Epithelial cell of alveolus of lung (primary cell): ENCODE measurements at places on chromosomes 3 and 15. TPM values are rescaled to one million over a fixed set of nuclear protein-coding genes. Genes with fewer than 3 reads are reported as not detected.

ZNF860 gene
- total RNA-seq, result 0.52 and 1.5 TPM in 2 replicates

TOPBP1 gene
- total RNA-seq, result 18.1 and 32.3 TPM in 2 replicates

C3orf52 gene
- 1.4 and 6.6 TPM in 2 replicates for total RNA-seq

CPN2 gene
- total RNA-seq, result not detected in 2 replicates

MEX3B gene
- 8.9 and 12.2 TPM in 2 replicates for total RNA-seq
